ENCODE measurements at places on chromosomes 7 and 10.
A peak's percentile ranks its signal among the peaks of the same experiment; 100 is the strongest.

DNA sequence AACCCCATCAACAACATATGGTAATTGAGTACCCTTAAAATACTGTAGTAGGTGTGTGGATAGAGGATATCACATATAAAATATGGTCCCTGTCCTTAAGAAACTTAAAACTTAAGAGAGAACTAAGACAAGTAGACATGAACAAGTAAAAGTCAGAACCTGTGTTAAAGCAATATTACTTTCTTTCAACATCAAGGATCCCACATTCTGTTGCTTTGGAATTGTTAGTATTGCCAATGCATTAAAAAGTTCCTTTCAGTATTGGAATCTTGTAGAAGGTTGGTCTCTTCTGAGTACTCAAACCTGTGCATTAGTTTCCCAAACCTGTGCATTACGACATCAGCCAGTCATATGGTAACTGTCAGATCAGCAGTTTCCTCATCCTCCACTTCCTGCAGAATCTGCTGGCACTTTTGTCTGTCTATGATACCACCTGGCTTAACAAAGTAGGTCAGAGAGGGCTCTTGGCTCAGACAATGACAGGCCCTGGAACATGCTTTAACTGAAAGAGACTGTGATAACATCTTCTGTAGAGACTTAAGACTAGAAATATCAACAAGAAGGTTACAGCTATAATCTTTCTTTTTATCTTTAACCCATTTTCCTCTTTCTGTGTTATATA lies 56.5 kb downstream of the CCDC71L start:
- no peak for DNase-seq

DNA sequence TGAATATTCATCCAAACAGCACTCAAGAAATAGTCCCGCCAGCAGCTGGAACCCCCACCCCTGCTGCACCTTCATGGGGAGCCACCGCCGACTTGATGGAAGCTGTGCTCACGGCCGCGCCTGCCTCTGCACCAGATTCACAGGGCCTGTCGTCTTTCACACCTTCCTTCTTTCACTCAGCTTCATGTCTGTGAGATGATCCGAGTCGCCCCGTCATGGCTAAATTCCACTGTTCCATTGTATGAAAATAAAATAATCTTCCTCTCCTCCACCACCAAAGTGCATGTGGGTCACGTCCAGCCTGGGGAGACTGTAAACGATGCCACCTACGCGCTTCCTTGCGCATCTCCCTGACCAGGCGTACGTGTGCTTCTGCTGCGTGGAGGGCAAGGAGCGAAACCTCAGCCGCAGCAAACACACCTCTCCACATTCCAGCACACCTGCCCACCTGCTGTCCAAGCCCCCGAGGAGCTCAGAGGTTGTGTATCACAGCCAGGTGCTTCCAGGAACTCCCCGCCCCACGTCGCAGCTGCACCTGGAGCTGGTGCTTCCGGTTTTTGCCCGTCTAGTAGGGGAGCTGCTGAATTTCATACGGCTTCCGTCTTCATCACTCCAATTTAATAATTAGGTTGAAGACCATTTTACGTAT lies 137.0 kb downstream of the PTPRN2 start:
- no peak for DNase-seq

DNA sequence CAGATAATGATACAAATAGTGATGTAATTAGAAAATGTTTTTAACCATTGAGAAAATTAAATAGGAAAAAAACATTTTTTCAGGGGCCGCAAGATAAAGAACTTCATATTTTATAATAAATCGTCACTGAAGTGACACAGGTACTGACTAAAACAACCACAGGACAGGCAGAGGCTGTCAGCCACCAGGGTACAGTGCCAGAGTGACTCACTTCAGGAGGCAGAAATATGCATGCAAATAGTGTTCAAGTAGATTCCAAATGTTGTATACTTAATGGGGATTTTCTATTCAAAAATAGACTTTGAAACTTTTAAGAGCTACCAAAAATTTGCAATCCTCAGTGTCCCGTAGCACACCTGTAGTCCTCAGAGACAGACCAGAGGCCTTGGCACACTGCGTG lies 68.6 kb downstream of the FRMPD2 start:
- no peak for DNase-seq

DNA sequence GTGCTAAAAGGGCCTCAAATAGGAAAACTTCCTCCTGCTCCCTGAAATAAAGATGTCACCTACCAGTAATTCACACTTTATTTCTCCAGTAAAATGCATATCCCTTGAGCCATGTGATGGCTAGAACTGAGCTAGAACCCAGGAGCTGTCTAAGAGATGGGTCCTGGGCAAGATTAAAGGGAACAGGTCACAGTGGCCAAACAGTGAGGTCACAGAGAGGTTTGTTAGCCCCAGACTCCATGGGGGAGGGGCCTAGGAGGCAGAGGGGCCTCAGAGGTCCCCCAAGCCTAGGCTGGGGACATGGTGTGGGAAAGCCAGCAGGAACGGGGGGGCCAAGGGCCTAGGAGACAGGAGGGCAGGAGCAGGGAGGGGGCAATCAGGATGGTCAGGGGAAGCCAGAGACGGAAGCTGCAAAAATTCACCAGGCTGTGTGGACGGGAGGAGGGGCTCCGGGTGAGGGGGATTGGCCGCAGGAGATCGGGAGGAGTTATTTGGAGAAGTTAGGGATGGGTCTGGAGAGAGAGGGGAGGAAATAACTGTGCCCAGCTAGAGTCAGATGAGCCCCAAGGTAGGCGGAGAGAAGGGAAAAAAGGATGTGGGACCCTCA lies 3.3 kb downstream of the FBXO24 start:
- no peak for DNase-seq

DNA sequence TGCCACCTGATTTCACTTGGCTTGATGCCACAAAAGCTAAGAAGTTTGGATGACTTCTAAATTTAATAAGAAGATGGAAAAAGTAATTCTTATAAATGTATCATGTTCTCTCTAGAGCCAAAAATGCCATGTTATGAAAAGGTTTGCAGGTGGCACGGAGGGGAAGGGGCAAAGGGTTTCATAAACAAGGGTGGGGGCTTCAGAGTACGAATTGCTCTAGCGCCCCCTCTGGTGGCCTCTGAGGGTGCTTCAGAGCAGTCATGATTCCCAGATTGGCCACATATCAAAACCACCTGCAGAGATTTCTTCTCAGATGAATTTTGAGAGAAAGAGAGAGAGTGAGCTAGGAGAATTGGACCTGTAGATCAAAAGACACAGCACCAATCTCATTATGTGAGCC lies 208.6 kb upstream of the YAE1 start:
- no peak for DNase-seq

GRCh38 chr10:107481881-107482280 lies 317.4 kb upstream of the SORCS1 start:
- DNase-seq = no peak

GRCh38 chr7:73881352-73882046 lies 20.5 kb downstream of the TMEM270 start:
- no peak for DNase-seq

GRCh38 chr10:76024460-76025123 lies 593.2 kb downstream of the LRMDA start:
- DNase-seq = no peak

GRCh38 chr7:127870231-127870907 lies 160.9 kb downstream of the LRRC4 start:
- DNase-seq = no peak

DNA sequence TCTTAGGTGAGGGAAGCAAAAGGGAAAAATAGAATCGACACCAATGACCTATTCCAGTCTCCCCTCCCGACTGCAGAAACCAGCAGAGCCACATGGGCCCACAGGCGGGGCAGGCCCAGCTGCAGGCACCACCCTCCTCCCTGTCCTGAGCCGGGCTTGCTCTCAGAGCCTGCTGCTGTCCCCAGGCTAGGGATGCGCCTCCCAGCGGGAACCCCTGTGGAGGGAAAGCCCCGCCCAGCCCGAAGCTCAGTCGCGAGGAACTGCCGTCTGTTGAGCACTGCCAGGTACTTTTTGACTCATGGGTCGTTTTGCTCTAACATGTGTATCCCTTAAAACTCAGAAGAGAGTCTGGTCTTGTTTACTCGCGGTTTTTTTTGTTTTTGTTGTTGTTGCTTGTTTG lies 124.5 kb upstream of the RET start:
- DNase-seq = peak; percentile 39

DNA sequence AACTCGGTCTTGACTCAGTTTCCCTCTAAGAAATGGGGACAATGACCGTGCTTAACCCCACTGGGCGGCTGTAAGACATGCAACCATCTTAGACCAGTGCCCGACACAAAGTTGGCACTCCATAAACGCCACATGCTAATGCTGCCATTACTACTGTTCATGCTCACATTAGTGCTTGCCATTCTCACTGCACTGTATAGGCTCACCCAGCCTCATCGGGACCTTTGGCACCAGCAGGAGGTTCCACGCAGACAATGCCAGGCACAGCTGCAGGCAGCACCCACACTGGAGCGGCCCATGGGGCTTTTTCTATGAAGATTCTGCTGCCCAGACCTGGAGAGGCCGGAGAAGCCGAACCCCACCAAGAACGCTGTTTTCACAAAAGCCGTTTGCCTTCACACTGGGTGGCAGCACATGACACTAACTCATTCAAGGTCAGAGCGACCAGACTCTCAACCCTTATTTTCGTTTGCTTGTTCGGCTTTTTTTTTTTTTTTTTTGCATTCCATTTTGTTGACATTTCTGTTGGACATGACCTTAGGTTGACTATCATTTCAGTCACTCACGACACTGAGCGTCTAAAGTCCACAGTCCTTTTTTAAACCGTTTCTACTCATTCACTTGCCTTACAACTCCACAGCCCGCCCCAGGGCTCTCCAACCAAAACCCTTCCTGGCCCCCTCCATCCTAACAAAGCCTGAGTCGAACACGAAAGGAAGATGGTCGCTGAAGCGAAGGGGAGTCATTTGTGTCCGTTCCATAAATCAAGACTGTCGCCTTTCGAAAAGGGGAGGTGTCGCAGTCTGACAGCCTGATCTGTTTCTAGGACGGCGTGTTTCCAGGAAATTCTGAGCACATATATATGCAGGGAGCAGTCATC lies 124.4 kb upstream of the RNF32 start:
- no peak for DNase-seq

GRCh38 chr7:80764132-80764531 lies 125.7 kb downstream of the CD36 start:
- no peak for DNase-seq

GRCh38 chr10:61478621-61479312 lies 25.6 kb upstream of the TMEM26 start:
- DNase-seq = no peak

- DNase-seq = no peak
Observed at GRCh38 chr10:120184547-120185337, 272.3 kb upstream of the PLPP4 start.

- DNase-seq = no peak
Observed at GRCh38 chr7:51101111-51101757, 215.4 kb downstream of the COBL start.

DNA sequence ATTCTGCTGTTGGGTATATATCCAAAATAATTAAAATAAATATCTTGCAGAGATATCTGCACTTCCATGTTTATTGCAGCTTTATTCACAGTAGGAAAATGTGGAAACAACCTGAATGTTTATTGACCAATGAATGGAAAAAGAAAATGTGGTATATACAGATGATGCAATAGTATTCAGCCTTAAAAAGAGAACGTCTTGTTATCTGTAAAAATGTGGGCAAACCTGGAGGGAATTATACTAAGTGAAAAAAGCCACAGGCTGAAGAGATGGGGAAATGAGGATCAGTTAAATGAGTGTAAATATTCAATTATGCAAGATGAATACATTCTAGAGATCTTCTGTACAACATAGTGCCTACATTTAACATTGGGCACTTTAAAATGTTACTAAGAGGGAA lies 766.1 kb upstream of the IGFBP3 start:
- DNase-seq = no peak

DNA sequence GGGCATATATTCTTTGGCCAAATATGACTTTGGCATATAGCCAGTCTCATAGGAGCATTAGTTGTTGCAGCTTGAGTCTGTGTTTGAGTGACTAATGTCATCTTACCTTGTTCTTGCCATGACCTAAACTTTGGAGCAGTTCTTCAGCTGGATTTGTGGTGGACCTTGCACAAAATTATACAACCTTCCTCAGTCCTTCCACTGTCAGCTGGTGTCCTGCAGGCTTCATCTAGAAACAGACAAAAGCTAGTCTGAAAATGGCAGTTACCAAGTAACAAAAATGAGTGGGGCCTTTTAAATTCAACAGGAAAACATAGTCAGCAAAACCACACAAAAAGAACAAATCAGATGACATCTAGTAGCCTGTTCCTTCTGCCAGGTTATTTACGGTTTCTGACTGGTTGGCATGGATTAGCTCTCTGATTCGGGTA lies 59.5 kb upstream of the HECTD2 start:
- no peak for DNase-seq

- DNase-seq = no peak
Observed at GRCh38 chr10:22159979-22160378, 57.8 kb downstream of the EBLN1 start.

GRCh38 chr10:104498347-104499081 lies 142.6 kb upstream of the SORCS3 start:
- no peak for DNase-seq

GRCh38 chr10:54139819-54140428 lies 661.1 kb downstream of the PCDH15 start:
- DNase-seq = no peak

DNA sequence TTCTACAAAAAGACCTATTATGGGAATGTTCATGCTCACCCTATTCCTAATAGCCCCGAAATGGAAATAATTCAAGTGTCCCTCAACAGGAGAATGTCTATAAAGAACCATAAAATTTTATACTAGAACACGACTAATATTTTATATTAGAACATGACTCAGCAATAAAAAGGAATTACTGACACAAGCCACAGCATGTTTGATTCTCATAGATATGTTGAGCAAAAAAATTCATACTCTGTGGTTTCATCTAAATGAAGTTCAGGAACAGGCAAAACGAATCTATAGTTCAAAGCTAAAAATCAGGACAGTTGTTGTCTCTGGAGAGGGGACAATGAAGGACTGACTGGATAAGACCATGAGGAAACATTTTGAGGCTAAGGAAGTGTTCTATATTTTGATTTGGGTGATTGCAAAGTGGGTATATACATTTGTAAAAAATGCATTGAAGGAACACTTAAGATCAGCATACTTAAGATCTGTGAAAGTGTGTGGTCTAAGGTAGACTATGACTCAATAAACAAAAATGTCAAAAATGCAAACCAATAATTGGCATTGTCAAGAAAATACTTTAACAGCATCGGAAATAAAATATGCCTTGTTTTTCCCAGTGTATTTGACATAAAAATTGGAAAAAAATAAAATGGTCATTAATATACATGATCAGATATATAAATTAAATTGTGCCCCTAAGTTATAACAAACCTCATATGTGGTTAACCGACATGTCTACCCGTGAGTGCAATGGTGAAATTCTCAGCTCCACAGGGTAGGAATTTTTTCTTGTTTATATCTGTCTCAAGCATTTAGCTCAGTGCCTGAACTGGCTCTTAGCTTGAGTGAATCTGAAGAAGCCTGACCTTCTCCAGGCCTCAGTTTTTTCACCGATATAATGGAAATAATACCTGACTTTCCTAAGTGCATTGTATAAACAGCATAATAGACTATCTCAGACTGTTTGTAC lies 124.9 kb upstream of the CTTNBP2 start:
- no peak for DNase-seq

- no peak for DNase-seq
Observed at GRCh38 chr10:11387551-11388222, 223.8 kb downstream of the USP6NL start.

Measured in activated CD8-positive, alpha-beta memory T cell treated with anti-CD3 and anti-CD28 coated beads, Interleukin-2, amount 50 U/mL, for 48 hours (primary cell).